ENCODE measurements at places on chromosomes 1 and 21.

GRCh38 chr1:85274969-85275453 is 1.4 kb downstream of the BCL10 start:
- DNase-seq, result no peak

DNA sequence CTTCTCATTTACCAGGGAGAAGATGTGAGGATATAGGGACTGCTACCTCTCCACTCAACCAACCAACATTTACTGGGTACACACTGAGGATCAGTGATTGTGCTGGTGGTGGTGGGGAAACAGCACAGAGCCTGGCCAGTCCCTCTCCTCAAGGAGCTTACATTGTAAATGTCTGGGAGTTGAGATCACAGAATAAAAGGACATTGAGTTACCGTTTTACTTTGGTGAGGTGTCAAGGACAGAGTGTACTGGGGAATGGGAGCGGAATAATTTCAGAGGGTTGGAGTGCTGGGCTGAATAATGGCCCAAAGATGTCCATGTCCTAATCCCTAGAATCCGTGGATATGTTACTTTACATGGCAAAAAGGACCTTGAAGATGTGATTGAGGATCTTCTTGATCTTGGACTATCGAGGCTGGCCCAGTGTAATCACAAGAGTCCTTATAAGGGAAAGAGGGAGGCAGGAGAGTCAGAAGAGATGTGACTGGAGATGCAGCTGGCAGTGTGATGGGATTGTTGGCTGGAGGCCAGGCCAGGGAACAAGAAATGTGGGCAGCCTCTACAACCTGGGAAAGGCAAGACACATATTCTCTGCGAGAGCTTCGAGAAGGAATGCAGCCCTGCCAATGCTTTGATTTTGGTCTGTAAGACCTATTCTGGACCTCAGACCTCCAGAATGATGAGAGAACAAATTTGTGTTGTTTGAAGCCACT is 26.6 kb upstream of the RWDD3 start:
- no peak for DNase-seq

DNA sequence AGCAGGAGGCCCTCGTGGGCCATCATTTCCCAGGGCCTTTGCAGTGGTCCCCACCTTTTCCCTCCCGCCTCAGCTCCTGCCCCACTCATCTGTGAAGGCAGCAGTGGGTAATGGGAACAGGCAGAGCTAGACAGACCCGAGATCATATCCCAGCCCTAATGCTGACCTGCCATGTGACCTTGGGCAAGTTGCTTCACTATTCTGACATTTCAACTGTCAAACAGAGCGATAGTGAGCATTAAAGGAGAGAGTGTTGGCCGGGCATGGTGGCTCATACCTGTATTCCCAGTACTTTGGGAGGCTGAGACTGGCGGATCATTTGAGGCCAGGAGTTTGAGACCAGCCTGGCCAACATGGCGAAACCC is 51.7 kb downstream of the RPS6KA1 start:
- DNase-seq, result no peak

GRCh38 chr1:46102769-46103476 is 29.5 kb downstream of the PIK3R3 start:
- no peak for DNase-seq

DNA sequence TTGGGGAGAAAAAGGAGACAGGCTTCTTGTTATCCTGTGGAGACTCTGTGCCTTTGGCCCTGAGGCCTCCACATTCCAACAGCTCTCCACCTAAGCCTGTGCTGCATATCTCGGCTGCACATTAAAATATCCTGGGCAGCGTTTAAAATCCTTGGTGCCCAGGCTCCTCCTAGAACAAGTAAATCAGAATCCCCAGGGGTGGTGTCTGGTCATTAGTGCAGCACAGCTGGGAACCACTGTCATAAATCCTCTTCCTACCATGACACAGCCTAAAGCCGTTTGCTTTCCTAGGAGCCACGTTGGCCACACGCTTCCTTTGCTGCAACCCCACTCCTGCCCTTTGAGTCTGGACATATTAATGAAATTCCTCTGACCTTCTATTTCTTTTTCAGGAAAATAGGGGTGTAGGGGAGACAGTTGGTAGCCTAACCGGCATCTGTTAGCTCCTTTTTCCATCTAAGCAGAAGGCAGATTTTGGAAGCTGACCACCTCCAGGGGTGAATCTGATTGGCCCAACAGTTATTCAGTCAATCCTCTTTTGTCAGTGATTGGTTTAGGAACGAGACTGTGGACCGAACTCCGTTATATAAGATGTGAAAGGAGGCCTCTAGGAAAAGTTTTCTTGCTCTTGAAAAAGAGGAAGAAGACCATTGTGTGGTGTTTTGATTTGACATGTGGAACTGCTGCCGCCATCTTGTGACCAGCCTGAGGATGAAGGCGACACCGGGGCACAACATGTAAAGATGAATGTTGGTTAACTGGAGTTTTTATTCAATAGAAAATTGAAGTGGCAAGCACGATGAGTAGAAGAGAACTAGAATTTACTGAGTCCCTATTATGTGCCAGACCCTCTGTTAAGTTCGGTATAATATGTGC is 41.9 kb downstream of the JUN start:
- no peak for DNase-seq

DNA sequence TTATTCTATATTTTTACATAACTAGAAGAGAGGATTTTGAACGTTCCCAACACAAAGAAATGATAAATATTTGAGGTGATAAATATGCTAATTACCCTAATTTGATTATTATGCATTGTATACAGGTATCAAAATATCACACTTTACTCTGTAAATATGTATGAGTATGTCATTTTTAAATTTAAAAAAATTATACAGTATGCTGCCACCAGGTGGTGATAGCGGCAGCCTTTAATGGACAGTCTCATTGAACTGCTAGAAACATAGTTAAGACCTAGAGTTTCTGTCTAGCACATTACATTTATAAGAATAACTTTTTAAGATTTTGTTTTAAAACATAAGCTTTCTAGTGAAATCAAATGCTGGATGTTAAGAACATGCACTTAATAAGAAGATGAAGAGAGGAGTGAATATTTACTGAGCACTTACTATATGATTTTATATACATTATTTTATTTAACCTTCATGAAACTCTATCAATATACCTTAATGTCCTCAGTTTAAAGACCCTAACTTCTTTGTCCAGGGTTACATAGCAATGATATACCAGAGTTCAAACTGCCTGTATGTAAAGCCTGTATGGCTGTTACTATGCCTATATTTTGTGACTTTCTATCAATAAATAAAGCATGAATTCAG is 207.1 kb downstream of the NUF2 start:
- peak; percentile 33 for DNase-seq

DNA sequence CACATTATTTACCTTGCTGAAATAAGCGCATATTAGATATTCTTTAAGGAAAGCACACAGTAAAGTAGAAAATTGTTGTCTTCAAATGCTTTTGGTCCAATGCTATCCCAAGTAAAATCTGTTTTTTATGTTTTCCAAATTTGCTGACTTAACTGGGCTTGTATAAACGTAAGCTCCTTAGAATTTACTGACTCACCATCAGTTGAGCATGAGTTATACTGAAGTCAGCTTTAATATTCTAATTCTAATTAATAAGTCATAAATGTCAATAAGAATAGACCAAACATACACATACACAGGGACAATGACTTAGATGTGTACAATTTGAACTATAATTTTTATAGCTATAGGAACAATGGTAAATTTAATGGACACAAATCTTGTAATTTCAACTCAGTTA is 319.2 kb downstream of the TPR start:
- DNase-seq, result no peak

- DNase-seq, result no peak
These were observed 155.2 kb downstream of the DMRTA2 start for GRCh38 chr1:50268049-50268448.

GRCh38 chr1:206568256-206568655 is 44.0 kb downstream of the EIF2D start:
- no peak for DNase-seq

DNA sequence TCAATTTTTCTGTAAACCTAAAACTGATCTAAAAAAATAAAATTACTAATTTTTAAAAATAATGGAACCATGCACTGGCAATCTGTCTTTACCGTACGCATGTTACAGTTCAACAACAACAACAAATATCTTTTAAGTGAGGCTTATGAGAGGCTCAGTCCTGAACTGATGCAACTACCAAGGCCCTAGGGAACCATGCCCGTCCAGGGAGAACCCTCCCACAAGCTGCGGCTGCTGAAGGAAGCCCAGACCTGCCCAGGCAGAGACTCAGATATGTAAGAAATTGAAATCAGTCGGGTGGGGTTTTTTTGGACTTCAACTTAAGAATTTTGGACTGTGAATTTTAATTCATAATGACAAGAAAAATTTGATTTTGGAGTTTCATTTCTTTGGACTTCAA is 91.1 kb downstream of the NPHP4 start:
- no peak for DNase-seq

GRCh38 chr1:161335796-161336195 is 21.6 kb downstream of the SDHC start:
- DNase-seq, result no peak

DNA sequence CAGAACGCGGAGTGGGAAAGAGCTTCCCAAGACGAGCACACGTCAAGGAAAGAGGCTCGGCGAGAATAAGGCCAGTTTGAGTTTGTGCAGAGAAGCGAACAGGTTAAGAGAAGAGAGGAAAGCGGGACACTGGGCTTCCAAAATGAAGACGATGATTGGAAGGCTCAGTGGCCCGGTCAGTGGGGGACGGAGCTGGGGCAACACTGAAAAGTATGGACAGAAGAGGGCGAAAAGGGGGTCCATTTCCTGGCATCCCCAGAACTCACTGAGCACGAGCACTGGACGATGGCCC is 258 bp downstream of the CCT3 start:
- no peak for DNase-seq
